A549 treated with ZK216348 at 1 μM for 4 hours (cell line): ENCODE measurements at places on chromosomes 5 and 9. TPM values are rescaled to one million over a fixed set of nuclear protein-coding genes. Genes with fewer than 3 reads are reported as not detected.

Gene SLC1A3
- 0.35 TPM in 1 of 5 replicates, not detected in the others for total RNA-seq

Gene PAEP
- total RNA-seq = 0.20 to 0.41 TPM in 2 of 5 replicates, not detected in the others

Gene CTSV
- total RNA-seq = 11.7 to 13.9 TPM (median 12.8 TPM) in 5 replicates

Gene TMEM171
- 4.8 to 7.4 TPM (median 6.3 TPM) in 5 replicates for total RNA-seq
